ENCODE measurements at places on chromosomes 6 and 20. TPM values are rescaled to one million over a fixed set of nuclear protein-coding genes. Genes with fewer than 3 reads are reported as not detected.
A peak's percentile ranks its signal among the peaks of the same experiment; 100 is the strongest.

DNA sequence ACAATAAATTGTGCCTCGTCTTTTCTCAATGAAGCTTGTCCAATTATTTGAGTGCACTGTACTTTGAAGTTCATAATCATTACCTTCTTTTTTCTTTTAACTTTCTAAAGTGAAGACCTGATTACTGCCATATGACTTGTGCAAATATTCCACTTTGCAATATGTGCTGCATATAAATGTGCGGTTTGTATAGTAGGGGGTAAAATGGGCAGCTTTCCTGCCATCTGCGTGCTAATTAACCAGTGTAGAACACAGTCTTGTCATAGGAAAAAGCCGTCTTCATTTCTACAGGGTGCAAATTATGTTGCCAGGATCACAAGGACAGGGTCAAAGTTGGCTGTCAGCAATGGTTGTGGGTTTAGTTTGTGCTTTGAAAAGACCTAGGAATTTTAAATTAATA, 397.0 kb downstream of the NKAIN2 start:
- no peaks in the 10 kb centered on the region for H3K36me3 ChIP-seq
- no peak overlapping the region for H3K4me3 ChIP-seq
- DNase-seq: no peak
- no peaks in the 10 kb centered on the region for H3K4me1 ChIP-seq
- H3K27me3 ChIP-seq: no peaks in the 10 kb centered on the region
- no peak overlapping the region for H3K27ac ChIP-seq

- no peak overlapping the region for H3K4me3 ChIP-seq
- H3K36me3 ChIP-seq: no peaks in the 10 kb centered on the region
- peaks cover 10% of the 10 kb centered on the region for H3K27me3 ChIP-seq
- peaks cover 5% of the 10 kb centered on the region for H3K4me1 ChIP-seq
- no peak for DNase-seq
Observed at GRCh38 chr6:161303628-161304340, 29.9 kb upstream of the AGPAT4 start.

Gene EPB41L1
- total RNA-seq: 0.51 TPM

Gene C20orf96
- total RNA-seq: 9.4 TPM

- H3K27me3 ChIP-seq: no peaks in the 10 kb centered on the region
- H3K36me3 ChIP-seq: no peaks in the 10 kb centered on the region
- no peak for DNase-seq
- no peaks in the 10 kb centered on the region for H3K4me1 ChIP-seq
Observed at GRCh38 chr6:161434921-161435747, 161.3 kb upstream of the AGPAT4 start.

Gene KCNK16
- total RNA-seq: not detected

- H3K4me1 ChIP-seq: peaks cover 31% of the 10 kb centered on the region
- peak overlapping the region; percentile 59 for H3K4me3 ChIP-seq
- H3K36me3 ChIP-seq: no peaks in the 10 kb centered on the region
- DNase-seq: no peak
Observed at GRCh38 chr6:21987501-21987957, 309.3 kb downstream of the PRL start.

GRCh38 chr20:16412906-16413305, 160.3 kb downstream of the KIF16B start:
- DNase-seq: no peak
- no peaks in the 10 kb centered on the region for H3K27me3 ChIP-seq
- H3K4me1 ChIP-seq: no peaks in the 10 kb centered on the region

DNA sequence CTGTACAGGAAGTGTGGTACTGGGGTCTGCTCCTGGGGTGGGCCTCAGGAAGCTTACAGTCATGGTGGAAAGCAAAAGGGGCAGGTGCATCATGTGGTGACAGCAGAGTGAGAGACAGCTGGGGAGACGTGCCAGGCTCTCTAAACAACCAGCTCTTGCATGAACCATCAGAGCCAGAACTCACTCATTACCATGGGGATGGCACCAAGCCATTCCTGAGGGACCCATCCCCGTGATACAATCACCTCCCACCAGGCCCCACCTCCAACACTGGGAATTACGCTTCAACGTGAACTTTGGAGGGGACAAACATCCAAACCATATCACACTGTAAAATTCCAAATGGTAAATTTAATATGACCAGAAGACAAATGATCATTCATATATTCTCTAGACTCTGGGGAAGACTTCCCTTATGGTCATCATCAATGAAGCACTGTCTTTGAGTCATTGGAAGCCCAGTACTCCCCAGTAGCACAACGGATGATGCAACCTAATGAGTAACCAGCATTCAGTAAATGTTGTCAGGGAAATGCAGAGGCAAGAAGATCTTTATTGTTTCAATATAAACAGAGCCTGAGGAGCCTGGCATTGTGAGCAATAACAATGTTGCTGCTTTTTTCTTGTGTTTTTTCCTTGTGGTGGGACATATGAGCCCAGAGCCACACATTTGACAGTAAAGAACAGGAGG, 48.2 kb upstream of the RALY start:
- H3K36me3 ChIP-seq: peaks cover 15% of the 10 kb centered on the region
- H3K4me1 ChIP-seq: no peaks in the 10 kb centered on the region
- peaks cover 2% of the 10 kb centered on the region for H3K27me3 ChIP-seq
- H3K4me3 ChIP-seq: no peak overlapping the region
- no peak overlapping the region for H3K27ac ChIP-seq

GRCh38 chr20:53671370-53671769, 77.7 kb upstream of the ZNF217 start:
- H3K4me3 ChIP-seq: no peak overlapping the region
- H3K27ac ChIP-seq: no peak overlapping the region
- no peaks in the 10 kb centered on the region for H3K36me3 ChIP-seq
- no peak for DNase-seq
- no peaks in the 10 kb centered on the region for H3K4me1 ChIP-seq
- H3K27me3 ChIP-seq: no peaks in the 10 kb centered on the region

DNA sequence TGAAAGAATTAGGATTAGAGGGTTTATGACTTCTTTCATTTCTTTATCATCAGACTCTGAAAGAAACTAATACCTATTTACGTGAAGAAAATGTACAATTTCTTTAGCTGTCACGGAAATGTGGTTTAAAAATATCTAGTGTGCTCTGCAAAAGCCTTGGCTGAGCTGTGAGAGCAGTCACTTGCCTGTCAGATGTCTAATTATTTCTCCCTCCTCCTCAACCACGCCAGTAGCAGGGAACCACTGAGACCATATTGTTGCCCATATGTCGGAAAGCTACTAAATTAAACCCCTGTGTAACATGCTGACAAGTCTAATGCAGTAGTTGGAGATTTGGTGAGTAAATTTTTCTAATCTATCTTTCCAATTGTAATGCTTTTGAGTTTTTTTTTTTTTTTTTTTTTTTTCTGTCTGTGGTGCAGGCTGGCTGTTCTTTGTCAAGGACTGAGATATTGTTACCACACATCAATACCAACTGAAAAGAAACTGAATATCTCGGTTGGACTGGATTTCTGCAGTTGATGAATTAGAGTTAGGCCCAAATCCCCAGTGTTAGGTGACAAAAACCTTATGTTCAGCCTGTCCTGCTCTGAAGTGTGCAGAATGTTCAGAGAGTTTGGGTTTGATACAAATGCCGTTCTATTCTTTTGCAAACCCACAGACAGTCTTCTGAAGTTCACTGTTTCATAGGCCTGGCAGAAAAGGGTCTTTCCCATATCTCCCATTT, 302.9 kb upstream of the SYNCRIP start:
- no peaks in the 10 kb centered on the region for H3K36me3 ChIP-seq
- no peaks in the 10 kb centered on the region for H3K4me1 ChIP-seq
- DNase-seq: no peak
- H3K27ac ChIP-seq: no peak overlapping the region
- H3K27me3 ChIP-seq: no peaks in the 10 kb centered on the region

- no peaks in the 10 kb centered on the region for H3K4me1 ChIP-seq
- no peak overlapping the region for H3K4me3 ChIP-seq
- H3K27me3 ChIP-seq: no peaks in the 10 kb centered on the region
Observed at GRCh38 chr6:124994648-124995047, 32.4 kb downstream of the RNF217 start.

GRCh38 chr6:104784884-104785283, 74.8 kb downstream of the HACE1 start:
- H3K27ac ChIP-seq: no peak overlapping the region
- H3K4me1 ChIP-seq: peaks cover 27% of the 10 kb centered on the region
- H3K27me3 ChIP-seq: no peaks in the 10 kb centered on the region
- DNase-seq: no peak
- H3K36me3 ChIP-seq: no peaks in the 10 kb centered on the region
- H3K4me3 ChIP-seq: no peak overlapping the region

DNA sequence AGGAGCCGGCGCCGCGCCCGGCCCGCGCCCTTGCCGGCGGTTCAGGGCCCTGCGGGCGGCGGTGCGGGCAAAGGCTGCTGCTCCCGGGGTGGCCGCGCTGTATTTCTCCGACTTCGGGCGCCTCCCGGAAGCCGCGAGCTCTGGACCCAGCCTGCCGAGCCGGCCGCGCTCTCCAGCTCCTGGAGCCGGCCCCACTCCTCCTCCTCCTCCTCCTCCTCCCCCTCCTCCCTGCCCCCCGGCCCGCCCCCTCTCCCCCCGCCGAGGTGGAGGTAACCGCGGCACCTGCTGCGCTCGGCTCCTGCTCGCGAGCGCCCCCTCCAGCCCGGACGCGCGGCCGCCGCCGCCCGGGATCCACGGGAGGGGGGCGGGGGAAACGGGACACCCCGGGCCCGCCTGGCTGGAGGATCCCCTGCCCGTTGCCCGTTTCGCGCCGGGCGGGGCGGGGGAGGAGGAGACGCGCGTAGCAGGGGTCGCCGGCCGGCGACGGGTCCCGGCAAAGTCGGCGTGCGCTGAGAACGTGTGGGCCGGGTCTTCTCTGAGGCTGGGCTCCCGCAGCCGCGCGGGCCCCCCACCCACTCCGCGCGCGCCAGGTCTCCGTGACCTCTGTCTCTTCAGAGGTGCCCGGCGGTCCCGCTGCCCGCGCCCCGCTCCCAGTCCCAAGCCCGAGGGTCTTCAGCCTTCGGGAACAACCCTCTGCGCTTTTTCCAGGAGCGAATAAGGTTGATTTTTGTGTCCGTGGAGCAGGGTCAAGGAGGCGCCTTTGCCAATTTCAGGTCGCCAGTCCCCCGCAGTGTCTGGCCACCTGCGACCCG, at the start of gene SLC22A23:
Gene SLC22A23 (minus strand): TSS at position 153 of the 812 bp plus-strand sequence. CDS start 491 bp downstream, outside the sequence.
- peak within 1 kb of the TSS; percentile 74 for H3K4me3 ChIP-seq
- peaks cover 26% of the 10 kb centered on the region for H3K27me3 ChIP-seq
- H3K27ac ChIP-seq: no peak within 1 kb of the TSS

DNA sequence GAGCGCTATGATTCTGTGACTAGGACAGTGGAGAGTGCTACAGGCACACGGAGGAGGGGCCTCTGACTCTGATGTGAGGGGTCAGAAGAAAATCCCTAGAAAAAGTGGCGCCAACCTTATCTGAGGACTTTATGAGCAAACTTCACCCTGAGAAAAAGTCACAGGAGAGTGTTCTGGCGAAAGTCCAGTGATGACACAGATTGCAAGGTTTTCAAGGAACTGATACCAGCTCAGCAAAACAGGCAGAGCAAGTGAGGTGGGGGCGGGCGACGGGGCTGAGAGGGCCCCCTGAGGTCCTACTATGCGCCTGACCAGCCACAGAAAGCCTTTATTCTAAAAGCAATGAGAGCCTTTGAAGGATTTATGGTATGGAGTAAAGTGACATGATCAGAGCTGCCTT, 73.3 kb downstream of the SLC22A23 start:
- H3K27me3 ChIP-seq: peaks cover 6% of the 10 kb centered on the region
- no peak for DNase-seq
- peaks cover 9% of the 10 kb centered on the region for H3K4me1 ChIP-seq
- no peak overlapping the region for H3K4me3 ChIP-seq
- H3K27ac ChIP-seq: no peak overlapping the region

Gene NELFE
- total RNA-seq: 71.5 TPM
